ENCODE measurements at places on chromosomes 5 and 9.

GRCh38 chr9:91433180-91433579 lies 9.5 kb upstream of the NFIL3 start:
- no peak for DNase-seq

GRCh38 chr9:137760426-137760825 lies 117.2 kb upstream of the CACNA1B start:
- no peak for DNase-seq

- no peak for DNase-seq
Observed at GRCh38 chr5:109691996-109692395, 2.3 kb downstream of the MAN2A1 start.

DNA sequence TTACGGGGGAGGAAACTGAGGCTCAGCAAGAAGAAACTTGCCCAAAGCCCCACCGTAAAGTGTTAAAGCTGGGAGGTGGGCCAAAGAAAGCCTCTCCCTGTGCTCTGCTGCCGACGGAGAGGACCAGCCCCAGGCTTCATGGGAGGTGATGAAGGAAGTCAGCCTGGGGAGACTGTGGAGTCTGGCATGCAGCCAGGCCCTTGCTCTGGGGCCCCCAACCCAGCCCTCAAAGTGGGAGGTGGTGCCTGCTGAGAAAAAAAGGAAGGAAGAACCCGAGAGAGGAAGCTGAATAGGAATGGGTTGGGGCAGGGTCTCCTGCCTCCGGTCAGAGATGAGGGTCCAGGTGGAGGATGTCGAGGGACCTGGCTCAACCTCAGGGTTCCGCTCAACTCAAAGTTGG lies 3.8 kb downstream of the RNF44 start:
- no peak for DNase-seq

GRCh38 chr9:68947842-68948569 lies 65.9 kb downstream of the PRKACG start:
- no peak for DNase-seq

DNA sequence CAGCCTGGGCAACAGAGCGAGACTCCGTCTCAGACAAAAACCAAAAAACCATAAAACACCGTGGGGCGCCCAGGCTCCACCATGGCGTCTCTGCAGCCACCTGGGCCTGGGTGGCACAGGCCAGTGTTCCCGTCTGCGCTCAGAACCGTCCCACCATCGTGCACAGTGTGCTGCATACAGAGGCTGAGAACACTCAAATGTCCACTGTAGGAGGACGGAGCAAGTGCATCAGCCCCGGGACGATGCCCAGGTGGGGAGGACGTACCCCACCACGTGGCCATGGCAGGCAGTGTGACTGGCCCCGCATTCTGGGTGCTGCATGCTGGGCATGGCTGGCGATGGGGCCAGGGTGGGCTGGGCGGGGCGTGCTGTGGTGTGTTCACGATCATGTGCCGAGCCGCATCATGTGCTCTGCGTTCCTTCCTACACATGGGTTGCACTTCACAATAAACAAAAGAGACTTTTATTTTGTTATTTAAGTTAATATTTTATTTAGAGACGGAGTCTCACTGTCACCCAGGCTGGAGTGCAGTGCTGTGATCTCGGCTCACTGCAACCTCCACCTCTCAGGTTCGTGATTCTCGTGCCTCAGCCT lies 37.8 kb downstream of the EXD3 start:
- DNase-seq: no peak

- no peak for DNase-seq
Observed at GRCh38 chr5:151144922-151145321, 12.7 kb downstream of the ANXA6 start.

DNA sequence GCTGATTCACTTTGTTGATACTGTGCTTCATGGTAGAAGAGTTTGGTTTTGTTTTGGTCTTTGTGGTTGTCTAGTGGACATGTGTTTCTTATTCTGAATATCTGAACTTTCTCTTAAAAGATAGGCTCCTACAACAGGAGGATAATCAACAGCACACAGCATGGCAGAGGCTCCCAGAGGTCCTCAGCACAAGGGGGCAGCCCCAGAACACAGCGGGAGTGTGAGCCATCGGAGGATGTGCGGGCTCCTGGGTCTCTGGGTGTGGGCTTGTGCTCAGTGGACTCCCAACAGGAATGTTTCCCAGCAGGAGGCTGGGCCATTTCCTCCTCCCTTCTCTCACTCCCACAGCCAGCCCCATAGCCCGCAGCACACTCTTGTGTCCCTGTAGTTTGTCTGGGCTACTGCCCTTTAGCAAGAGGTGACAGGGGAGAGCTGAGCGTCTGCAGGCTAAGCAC lies 164.3 kb upstream of the OTULINL start:
- DNase-seq: no peak

GRCh38 chr5:10857338-10857733 lies 96.3 kb upstream of the DAP start:
- no peak for DNase-seq

DNA sequence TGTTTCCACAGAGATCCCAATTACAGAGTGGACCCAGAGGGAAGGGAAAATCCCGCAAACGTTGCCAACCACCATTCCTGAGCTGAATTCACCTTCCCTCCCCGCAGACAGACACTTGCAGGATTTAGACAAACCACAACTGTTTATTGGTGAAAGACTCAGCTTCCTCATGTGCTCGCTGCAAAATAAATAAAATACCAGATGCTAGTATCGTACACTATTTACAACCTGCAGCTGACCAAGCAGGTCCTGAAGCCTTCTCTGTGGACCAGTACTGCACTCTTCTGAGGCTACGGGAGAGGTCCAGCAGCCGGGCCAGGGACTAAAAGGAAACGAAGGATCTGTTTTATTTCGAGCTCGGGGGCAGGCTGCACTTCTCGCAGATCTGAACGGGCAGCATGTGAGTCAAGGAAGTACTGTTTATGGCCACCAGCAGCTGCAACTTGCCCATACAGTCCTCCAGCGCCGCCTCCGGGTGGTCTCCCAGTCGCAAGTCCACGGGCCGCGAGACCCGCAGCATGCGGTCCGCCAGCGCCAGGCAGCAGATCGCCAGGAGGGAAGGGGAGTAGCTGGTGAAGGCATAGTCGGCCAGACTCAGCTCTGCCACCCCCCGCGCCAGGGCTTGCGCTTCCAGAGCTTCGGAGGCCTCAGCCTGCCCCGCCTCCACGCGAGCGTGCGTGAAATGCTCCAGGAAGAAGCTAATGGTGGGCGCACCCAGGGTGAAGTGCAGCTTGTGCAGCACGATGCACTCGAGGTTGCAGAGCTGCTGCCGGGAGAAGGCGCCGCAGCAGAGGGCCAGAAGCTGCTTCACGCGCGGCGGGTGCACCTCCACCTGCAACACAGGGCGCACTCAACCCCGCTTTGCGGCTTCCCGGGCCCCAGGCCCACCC lies 2.1 kb downstream of the CCNO start:
- DNase-seq: no peak

GRCh38 chr5:138945421-138946240 lies 70.5 kb upstream of the LRRTM2 start:
- no peak for DNase-seq

GRCh38 chr9:20634895-20635294 lies 12.6 kb upstream of the MLLT3 start:
- no peak for DNase-seq

GRCh38 chr5:14269395-14269794 lies 126.3 kb downstream of the TRIO start:
- DNase-seq: no peak

DNA sequence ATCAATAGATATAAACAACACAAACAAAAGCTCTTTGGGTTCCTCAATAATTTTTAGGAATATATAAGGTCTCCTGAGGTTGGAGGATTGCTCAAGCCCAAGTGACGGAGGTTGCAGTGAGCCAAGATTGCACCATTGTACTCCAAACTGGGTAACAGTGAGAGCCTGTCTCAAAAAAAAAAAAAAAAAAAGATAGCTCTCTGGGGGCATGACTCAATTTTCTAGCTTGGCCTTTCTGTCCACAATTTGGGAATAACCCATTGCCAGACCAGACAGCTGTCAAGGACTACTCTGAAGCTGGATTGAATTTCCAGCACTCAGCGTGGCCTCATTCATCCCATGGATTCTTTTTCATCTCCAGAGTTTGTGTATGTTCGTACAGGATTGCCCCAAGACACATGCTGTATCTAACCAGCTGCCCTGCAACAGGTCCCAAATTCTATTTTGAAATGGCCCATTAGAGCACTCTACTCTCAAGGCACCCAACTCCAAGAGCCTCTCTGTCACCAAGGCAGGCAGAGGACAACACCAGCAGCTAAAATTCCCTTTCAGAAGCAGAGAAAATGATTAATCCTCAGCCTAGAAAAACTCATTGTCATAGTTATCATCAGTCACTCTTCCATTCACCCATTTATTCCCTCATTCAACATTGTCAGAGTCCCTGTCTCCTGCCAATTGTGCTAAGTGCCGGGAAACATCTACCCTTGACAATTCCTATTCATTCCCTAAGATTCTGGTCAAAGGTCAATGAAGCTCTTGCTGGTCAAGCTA lies 8.7 kb downstream of the FAM193B start:
- no peak for DNase-seq

DNA sequence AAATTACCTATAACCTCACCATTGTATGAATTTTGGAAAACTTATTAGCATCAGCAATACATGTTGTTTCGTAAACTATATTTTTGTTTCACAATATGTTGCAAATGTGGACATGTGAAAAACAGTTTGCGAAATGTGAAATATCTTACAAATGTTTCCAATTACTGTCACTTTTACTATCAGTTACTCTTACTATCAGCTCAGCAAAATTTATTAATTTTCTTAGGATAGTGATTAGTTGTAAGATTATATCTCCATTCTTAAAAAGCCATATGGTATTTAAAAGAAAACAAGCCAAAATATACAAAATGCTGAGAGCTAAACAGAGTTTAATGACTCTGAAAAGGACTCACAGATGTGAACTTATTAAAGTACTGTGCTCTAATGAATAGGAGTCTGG lies 111.9 kb upstream of the LPAR1 start:
- DNase-seq: no peak

- no peak for DNase-seq
Observed at GRCh38 chr9:91199739-91200497, 161.8 kb downstream of the AUH start.

DNA sequence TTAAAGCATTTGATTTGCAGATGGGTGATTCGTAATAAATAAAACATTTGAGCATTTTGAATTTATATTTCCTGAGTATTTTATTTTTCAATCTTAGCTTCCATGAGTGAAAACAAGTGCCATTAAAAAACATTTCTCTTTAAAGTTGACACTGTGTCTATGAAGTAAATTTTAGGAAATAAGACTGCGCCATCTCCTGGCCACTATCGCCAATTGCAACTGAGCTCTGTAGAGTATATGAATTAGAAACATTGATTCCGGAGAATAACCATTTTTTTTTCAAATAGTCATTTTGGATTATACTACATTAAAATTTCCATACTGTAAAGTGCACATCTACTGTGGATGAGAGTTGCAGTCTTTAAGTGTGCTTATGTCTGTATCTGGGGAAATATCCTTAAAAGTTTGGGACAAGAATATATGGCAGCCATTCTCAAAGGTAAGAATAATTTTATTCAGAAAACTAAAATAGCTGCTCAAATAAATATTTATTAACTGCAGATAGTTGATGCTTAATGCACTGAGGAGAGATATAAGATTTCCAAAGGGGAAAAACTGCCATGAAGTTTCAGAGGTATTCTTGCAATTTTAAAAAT lies 5.9 kb downstream of the DMRTA1 start:
- DNase-seq: no peak

DNA sequence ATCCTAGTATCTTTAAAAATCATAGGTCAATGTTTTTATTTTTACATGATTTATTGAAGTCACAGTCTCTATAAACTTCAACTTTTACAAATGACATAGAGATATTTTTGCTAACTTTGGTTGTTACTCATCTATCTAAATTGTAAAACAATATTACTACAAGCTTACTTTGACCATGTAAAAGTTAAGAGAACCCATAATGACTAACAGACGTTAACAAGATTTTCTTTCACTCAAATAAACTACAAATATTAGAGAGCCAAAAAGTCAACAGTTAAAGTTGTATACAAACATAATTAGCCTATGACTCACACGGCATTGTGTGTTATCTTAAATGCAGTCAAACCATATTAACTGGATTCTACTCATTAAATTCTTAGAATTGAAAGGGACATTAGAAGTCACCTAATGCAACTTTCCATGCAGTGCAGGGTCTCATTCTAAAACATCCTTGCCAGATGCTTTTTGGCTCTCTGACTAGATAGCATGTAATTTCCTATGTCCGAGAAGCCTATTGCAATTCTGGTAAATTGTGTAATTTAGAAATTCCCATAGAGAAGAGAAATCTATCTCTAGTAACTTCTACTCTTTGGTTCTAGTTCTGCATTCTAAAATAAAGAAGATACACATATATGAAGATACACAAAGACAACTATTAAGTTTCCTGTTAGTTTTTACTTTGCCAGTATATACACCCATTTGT lies 42.2 kb upstream of the UGT3A2 start:
- DNase-seq: no peak

- no peak for DNase-seq
Observed at GRCh38 chr9:115085773-115086377, 32.1 kb downstream of the TNC start.

Measured in stimulated activated CD8-positive, alpha-beta memory T cell treated with anti-CD3 and anti-CD28 coated beads, Interleukin-2, amount 100 ng/mL, for 1 hour (primary cell).